ENCODE measurements at places on chromosomes 4 and X.

- H3K27ac ChIP-seq, result no peak overlapping the region
- no peaks in the 10 kb centered on the region for H3K27me3 ChIP-seq
- no peak for DNase-seq
- H3K4me3 ChIP-seq, result no peak overlapping the region
- H3K4me1 ChIP-seq, result no peaks in the 10 kb centered on the region
Observed at GRCh38 chr4:149735796-149736195, 79.8 kb downstream of the IQCM start.

DNA sequence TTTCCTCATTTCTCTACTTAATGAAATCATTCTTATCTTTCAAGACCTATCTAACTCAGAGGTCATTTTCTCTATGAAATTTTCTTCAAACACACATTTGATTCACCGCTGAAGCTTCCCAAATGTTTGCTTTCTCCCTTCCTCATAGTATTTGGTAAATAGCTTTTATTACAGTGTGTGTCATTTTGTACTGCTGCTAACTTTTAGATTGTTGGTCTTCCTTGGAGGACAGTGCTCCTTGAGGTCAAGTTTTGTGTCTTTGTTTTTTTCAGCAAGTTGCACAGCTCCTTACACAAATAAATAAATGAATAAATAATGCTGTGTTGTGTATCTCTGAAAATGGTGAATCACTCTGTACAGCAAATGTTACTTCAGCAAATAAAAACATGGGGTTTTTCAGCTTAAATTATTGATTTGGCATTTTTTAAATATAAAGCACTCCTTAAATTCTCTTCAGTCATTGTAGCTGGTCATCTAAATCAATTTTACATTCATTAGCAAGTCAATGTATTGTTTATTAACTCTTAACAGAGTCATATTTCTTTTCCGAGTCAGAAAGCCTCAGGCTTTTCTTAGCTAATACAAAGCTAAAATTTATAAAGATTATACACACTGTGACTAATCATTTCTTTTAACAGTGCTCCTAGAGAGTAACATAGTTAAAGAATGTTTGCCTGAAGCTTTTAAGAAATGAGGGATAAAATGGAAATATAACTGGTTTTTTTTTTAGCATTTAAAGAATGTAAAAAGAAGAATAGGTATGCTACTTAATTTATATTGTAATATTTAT lies 30.1 kb upstream of the MAD2L1 start:
- DNase-seq, result no peak
- H3K27me3 ChIP-seq, result no peaks in the 10 kb centered on the region
- no peak overlapping the region for H3K4me3 ChIP-seq
- H3K27ac ChIP-seq, result no peak overlapping the region
- no peaks in the 10 kb centered on the region for H3K4me1 ChIP-seq
- no peaks in the 10 kb centered on the region for H3K36me3 ChIP-seq

- no peaks in the 10 kb centered on the region for H3K27me3 ChIP-seq
- H3K27ac ChIP-seq, result no peak overlapping the region
- no peak overlapping the region for H3K4me3 ChIP-seq
- no peaks in the 10 kb centered on the region for H3K36me3 ChIP-seq
- H3K4me1 ChIP-seq, result no peaks in the 10 kb centered on the region
Observed at GRCh38 chrX:45598861-45599260, 398.2 kb upstream of the DIPK2B start.

DNA sequence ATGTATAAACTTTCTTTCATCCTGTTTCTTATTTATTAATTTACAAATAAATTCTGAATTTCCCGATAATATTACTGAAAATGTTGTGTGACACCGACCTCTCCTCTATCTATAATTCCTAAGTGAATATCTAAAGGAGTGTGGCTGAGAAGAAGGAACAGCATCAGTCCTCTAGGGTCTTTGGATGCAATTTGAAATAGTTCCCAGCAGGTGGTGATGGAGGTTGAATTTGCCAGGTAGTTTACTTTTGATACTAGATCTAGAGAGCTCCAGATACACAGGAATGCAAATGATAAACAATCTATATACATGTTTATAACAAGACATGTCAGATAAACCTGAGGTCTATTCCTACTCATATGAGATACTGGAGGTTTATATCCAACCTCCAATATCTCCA lies 305.4 kb downstream of the PCDH18 start:
- no peak for DNase-seq
- H3K4me1 ChIP-seq, result no peaks in the 10 kb centered on the region
- H3K27ac ChIP-seq, result no peak overlapping the region
- H3K4me3 ChIP-seq, result no peak overlapping the region

GRCh38 chrX:30824275-30824674 lies 64.8 kb downstream of the TAB3 start:
- H3K36me3 ChIP-seq, result no peaks in the 10 kb centered on the region
- no peak overlapping the region for H3K27ac ChIP-seq
- no peaks in the 10 kb centered on the region for H3K27me3 ChIP-seq
- H3K4me1 ChIP-seq, result no peaks in the 10 kb centered on the region
- no peak for DNase-seq
- H3K4me3 ChIP-seq, result no peak overlapping the region

- no peaks in the 10 kb centered on the region for H3K4me1 ChIP-seq
- no peak for DNase-seq
- no peaks in the 10 kb centered on the region for H3K36me3 ChIP-seq
- no peak overlapping the region for H3K4me3 ChIP-seq
Observed at GRCh38 chrX:133440081-133440796, 24.9 kb upstream of the GPC4 start.

DNA sequence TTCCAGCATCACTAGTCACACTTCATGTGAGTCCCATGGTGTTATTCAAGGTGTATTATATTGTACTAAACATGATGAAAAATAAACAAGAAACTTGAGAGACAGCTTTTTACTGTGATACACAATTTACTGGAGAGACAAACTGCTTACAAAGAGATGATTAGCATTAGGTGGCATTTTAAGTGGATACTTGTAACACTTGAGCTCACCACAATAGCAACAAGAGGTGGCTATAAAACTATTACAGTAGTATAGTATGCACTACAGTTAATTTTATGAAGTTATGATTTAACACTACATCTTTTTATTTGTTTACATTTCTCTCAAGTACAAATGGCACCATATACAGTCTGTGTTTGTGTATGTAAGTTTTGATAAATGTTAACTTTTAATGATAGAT lies 246.6 kb downstream of the PARM1 start:
- H3K4me1 ChIP-seq, result peaks cover 12% of the 10 kb centered on the region
- H3K27ac ChIP-seq, result no peak overlapping the region
- no peak for DNase-seq
- no peaks in the 10 kb centered on the region for H3K27me3 ChIP-seq
- H3K4me3 ChIP-seq, result no peak overlapping the region

GRCh38 chrX:115047715-115048114 lies 30.3 kb upstream of the IL13RA2 start:
- H3K4me3 ChIP-seq, result no peak overlapping the region
- H3K4me1 ChIP-seq, result no peaks in the 10 kb centered on the region

DNA sequence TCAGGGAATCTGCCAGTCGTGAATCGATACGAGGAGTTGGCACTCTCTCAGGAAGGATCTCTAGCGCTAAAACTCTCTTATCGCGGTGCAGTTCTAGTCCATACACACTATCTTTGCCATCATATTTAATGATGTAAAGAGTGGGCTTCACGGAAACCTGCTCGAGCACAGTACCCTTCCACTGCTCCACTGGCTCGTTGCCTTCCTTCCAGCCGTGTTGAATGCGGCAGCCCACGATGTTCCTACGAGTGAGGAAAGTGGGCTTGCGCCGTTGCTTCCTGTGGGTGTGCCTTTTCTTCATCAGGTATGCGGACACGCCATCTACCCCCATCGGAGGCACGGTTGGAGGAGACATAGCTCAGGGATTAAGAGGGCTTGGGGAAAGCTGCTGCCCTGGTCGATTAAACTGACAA lies 661 bp downstream of the SPIN4 start:
- H3K36me3 ChIP-seq, result no peaks in the 10 kb centered on the region
- H3K27ac ChIP-seq, result peak overlapping the region; percentile 78
- no peaks in the 10 kb centered on the region for H3K4me1 ChIP-seq
- H3K4me3 ChIP-seq, result peak overlapping the region; percentile 70
- DNase-seq, result no peak

DNA sequence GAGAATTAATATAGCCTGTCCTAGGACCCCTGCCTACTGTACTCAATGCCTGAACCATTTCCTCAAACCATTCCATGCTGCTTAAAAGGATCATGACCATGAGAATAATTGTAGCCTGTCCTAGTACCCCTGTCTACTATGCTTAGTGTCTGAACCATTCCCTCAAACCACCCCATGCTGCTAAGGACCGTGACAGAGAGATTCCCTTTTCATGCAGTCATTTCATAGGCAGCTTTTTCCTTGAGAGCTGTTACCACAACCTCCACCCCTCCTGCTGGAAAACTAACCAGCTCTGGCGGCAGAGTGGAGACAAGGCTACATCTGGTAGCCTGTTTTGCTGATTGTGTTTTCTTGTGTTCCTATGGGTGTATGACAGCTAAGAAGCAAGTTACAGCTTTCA lies 174.9 kb upstream of the SMARCAD1 start:
- H3K36me3 ChIP-seq, result no peaks in the 10 kb centered on the region
- H3K4me1 ChIP-seq, result no peaks in the 10 kb centered on the region
- no peak for DNase-seq
- H3K27me3 ChIP-seq, result no peaks in the 10 kb centered on the region
- H3K27ac ChIP-seq, result no peak overlapping the region

DNA sequence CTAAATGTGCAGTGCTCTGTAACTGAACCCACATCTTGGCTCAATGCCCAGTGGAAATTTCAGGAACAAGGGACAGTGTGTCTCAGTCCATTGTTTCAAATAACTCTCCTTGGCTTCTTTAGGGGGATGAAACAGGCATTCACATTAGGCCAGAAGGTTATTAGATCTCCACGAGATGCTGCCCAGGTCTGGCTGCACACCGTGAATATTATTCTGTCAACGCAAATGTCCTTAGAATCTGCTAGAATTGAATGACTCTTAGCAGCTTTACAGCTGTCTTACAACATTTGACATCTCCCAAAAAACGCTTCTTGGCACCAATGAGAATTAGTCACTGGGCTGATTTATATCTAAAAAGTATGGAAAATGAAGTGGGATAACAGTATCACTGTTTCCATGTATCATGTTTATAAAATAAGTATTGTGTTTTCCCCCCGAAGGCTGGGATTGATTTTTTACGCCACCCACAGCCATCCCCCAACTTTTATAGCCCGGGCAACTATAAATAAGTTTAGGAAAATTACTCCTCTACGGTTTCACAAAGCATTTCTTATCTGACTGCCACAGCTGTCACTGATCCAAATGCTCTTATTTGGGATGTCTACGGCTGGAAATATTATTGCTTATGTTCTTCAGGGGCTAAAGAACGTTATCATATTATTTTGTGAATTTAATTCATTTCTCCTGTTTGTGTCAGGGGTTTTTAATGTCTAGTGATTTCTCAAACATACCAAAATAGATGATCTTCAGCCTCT lies 559.7 kb upstream of the FAT1 start:
- H3K36me3 ChIP-seq, result no peaks in the 10 kb centered on the region
- H3K27me3 ChIP-seq, result no peaks in the 10 kb centered on the region
- H3K4me3 ChIP-seq, result no peak overlapping the region
- peaks cover 14% of the 10 kb centered on the region for H3K4me1 ChIP-seq
- no peak overlapping the region for H3K27ac ChIP-seq

DNA sequence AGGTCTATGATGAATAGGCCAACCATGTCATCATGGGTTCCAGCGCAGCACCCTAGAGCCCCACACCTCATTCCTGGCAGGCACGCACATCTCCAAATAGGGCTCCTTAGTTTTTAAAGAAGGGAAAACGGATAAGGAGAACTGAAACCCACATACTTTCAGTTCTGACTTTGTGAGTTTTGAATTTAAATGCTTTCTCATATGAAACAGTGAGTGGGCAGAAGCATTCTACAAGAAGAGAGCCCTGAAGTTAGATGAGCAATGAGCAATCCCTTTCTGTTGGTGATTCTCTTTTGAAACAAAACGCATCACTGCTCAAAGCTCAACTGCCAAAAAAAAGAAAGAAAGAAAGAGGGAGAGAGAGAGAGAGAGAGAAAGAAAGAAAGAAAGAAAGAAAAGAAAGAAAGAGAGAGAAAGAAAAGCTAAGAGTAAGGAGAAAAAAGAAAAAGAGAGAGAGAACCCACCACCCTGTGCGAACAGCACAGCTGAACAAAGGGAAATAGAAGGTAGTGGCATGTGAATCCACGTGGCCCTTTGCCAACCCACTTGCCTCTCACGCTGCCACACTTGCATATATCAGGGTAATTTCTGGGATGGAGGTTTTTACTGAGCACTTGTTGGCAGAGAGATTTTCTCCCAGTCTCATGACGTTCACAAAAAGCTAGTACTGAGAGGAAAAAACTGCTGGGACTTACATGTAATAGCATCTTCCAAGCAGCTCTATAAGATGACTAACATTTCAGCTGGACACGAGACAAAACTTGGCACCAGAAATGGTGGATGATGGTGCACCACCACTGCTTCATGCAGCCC lies 31.0 kb downstream of the TMSB4X start:
- H3K36me3 ChIP-seq, result no peaks in the 10 kb centered on the region
- no peak for DNase-seq
- H3K4me3 ChIP-seq, result no peak overlapping the region

GRCh38 chr4:79290376-79290775 lies 35.5 kb downstream of the NAA11 start:
- DNase-seq, result no peak
- no peaks in the 10 kb centered on the region for H3K27me3 ChIP-seq
- no peaks in the 10 kb centered on the region for H3K4me1 ChIP-seq
- no peak overlapping the region for H3K4me3 ChIP-seq
- H3K36me3 ChIP-seq, result no peaks in the 10 kb centered on the region

DNA sequence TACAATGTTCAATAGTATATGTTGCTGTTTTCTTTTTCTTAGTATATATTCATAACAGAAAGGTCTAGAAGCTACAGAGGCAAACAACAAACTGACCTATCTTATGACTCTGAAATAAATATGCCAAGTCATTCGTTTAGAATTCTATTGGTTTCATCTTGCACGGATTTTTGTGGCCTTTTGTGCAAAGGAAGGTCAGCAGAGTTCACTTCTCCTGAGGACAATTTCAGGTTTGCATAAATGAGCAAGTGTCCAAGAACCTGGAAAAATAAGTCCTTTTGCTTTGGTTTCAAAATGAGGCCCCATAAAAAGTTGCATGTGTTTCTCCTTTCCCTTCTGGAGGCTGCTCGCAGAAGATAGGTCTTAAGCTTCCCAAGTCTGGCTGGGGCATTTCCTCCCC lies 156.9 kb downstream of the APBB2 start:
- no peaks in the 10 kb centered on the region for H3K27me3 ChIP-seq
- no peak overlapping the region for H3K27ac ChIP-seq
- no peaks in the 10 kb centered on the region for H3K36me3 ChIP-seq
- no peak for DNase-seq
- peaks cover 24% of the 10 kb centered on the region for H3K4me1 ChIP-seq

GRCh38 chrX:65993332-65993731 lies 46.5 kb downstream of the VSIG4 start:
- H3K36me3 ChIP-seq, result no peaks in the 10 kb centered on the region
- H3K27ac ChIP-seq, result no peak overlapping the region
- DNase-seq, result no peak
- H3K4me3 ChIP-seq, result no peak overlapping the region
- H3K27me3 ChIP-seq, result no peaks in the 10 kb centered on the region

DNA sequence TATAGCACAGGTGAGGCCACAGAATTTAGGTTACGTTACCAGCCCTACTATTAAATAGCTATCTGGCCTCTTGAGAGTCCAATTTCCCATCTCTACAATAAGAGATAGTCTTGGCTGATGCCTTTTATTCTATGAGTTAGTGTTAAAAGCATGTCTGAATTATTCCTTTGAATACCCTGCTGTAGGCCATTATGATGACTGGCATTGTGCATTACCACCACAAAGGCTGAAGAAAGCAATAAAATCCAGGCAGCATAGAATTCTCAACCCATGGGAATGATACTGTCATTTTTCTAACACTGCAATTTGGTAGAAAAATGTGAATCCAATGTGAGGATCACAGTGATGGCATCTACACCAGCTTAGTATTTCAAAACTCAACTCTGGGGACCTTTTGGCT lies 51.4 kb downstream of the OTC start:
- no peaks in the 10 kb centered on the region for H3K4me1 ChIP-seq
- H3K27ac ChIP-seq, result no peak overlapping the region
- no peaks in the 10 kb centered on the region for H3K27me3 ChIP-seq
- no peak for DNase-seq
- no peak overlapping the region for H3K4me3 ChIP-seq
